ENCODE measurements at places on chromosomes 7 and 10. TPM values are rescaled to one million over a fixed set of nuclear protein-coding genes. Genes with fewer than 3 reads are reported as not detected.

FGL2 gene
- 8.8 TPM for total RNA-seq

PTPRZ1 gene
- total RNA-seq: not detected

DNA sequence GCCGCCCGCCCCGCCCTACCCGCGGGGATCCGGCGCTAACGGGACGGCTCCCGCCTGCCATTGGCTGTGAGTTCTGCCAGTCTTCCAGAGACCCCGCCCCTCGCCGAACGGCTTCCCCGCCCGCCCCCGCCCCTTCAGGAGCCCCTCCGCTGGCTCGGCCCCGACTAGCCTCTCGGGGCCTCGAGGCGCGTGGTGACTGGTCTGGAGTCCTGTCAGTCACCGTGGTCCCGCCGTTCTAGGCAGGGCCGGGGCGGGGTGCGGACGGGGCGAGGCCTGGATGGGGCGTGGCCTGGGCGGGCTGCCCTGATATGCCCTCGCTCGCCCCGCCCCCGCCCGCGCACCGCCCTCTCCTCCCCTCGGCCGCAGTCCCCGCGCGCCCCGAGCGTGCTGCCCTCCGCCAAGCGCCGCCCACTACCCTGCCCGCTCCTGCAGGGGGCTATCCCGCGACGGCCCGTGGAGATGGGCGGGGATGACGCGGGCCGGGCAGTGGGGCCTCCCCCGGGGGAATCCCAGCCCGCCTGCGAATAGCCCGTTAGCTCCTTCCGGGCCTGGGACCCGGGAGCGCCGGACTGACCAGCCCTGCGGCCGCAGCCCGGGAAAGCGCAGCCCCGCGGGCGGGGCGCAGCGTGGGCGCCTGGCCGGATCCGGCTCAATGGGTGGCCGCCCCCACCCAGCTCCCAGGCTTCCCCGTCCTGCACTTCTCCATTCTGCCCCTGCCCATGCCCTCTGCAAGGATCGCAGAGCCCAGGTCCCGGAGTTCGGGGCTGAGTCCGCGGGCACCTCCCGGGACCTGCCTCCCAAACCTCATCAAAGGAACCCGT is 444 bp upstream of the HIP1 start:
- DNase-seq: peak; percentile 100

DNA sequence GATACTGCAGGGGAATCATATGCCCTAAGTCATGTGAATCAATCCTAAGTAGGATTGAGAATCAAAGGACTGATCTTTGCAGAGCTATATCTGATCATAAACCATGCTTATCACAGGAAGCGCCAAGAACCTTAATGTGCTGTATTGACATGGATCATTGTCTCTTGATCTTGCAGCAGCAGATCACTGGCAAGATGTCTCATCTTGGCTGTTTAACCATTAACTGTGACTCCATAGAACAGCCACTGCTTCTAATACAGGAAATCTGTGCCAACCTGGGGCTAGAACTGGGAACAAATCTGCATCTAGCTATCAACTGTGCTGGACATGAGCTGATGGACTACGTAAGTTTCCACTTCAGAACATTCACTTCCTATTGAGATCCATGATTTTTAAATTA is 21.6 kb downstream of the ENO4 start:
- DNase-seq: no peak

DNA sequence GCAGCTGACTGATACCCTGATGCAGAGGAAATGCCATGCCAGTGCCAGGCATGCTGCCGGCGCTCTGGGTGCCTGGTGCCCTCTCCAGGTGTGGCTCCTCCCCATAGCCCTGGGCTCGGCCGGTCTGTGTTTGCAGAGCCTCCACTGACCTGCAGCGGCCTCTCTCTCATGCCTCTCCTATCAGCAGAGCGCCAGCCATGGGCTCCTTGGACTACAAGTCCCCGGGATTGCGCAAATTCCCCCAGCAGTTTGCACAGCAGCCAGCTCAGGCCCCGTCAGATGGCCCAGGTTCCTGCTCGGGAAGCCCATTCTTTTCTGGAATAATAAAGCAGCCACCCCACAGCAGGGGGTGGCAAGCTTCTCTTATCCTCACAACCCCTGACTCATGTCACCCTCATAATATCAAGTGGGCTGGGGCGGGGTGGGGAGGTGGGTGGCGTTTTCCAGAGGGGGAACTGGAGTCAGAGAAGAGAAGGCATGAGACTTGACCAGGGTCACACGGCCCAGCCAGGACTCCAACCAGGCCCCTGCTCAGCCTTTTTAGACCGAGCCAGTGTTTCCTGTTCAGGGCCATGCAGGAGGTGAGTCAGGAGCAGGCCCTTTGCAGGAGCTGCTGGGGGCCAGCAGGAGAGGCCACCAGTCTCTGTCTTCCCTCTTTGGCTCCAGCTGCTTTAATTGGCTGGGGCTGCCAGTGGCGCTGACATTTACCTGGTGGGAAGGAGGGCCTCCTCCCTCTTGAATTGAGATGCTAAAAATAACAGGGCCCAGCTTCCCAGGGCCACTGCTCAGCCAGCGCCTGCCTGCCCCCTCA is 58.6 kb downstream of the ZMIZ1 start:
- peak; percentile 81 for DNase-seq

DNA sequence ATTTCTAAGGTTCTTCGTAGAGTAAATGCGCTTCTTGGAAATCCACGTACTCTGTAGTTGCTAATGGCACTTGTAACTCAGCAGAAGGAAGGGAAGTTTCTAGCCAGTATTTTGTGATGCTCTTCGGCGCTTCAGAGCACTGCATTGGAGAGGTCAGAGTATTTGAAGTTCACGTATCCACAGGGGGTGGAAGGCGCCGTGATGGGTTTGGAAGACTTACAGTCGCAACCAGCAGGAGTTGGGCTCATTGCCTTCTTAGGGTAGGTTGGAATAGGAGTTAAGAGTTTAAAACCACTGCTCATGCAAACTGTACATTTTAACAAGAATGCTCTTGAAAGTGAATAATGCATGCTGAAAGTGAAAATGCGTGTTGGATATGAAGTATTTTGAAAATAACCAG is 49.1 kb downstream of the SHH start:
- no peak for DNase-seq

DNA sequence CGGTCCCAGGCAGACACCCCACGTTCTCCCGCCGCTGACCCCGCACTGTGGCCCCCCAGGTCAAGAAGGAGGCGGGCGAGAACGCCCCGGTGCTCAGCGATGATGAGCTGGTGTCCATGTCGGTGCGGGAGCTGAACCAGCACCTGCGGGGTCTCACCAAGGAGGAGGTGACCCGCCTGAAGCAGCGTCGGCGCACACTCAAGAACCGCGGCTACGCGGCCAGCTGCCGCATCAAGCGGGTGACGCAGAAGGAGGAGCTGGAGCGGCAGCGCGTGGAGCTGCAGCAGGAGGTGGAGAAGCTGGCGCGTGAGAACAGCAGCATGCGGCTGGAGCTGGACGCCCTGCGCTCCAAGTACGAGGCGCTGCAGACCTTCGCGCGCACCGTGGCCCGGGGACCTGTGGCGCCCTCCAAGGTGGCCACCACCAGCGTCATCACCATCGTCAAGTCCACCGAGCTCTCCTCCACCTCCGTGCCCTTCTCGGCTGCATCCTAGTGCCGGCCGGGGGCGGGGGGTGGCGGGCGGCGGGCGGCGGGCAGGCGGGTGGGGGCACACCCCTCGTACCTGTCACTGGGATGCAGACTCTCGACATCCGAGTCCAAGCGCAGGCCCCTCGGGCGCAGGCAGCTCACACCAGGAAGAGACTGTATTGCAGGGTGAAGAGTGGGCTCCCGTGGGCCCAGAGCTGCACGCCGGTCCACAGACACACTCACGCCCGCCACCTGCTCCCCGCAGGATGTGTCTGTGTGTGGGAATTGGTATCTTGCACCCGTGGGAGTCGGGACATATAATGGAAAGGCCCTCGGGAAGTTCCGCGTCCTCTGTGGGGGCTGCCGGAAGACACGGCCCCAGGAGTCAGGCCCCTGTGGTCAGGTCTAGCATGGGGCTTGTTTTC is 9.6 kb downstream of the MAFK start:
- DNase-seq: peak; percentile 25

GRCh38 chr10:74175510-74176379 is 24.7 kb downstream of the ADK start:
- DNase-seq: no peak

AKR1C4 gene
- total RNA-seq: not detected

DNA sequence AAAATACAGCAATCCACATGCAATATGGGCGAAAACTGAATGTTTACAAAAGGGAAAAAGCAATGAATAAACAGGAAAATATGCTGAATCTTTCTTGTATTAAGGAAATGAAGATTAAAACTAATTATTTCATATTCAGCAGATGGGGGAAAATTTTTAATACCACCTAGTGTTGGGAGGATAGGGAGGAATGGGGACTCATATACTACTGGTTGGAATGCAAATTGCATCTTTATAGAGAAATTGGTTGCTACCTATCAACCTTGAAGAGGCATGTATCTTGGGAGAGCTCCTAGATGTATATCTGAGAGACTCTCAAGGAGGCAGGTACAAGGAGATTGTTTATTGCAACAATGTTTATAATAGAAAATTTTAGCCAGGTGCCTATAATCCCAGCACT is 101.4 kb downstream of the CREM start:
- no peak for DNase-seq

DNA sequence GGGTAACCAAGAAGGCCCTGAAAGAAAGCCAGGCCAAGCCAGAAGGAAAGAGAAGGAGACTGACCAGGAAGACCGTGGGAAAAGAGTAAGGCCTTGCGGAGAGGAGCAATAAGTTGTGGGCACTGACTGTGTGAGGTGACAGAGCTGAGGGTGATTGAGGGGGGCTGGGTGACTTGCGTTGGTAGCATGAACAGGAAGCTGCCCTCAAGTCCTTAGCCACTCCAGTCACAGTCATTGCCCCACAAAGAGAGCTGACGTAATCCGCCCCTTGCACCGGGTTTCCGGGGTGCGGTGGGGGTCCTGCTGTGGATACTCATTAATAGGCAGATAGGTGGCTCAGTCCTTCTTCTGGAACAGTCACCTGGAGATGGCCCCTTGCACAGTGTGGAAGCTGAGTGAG is 16.1 kb upstream of the DMBT1 start:
- DNase-seq: no peak

DNA sequence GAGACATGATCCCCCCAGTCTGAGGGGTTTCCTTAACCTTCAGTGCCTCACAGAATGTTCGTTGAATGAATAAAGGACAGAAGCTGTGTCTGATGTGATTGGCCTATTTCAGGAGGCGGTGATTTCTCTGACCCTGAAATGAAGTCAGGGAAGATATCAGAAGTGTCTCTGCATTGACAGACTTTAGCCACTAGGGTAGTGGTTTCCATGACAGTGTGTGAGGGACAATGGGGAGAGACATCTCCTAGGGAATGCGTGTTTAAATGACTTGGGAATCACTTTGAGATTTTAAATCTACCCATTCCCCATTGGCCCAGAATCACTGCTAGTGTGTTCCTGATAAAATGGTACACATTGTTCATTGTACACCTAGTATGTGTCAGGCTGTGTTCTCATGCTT is 132.0 kb downstream of the CFAP58 start:
- DNase-seq: no peak

DNA sequence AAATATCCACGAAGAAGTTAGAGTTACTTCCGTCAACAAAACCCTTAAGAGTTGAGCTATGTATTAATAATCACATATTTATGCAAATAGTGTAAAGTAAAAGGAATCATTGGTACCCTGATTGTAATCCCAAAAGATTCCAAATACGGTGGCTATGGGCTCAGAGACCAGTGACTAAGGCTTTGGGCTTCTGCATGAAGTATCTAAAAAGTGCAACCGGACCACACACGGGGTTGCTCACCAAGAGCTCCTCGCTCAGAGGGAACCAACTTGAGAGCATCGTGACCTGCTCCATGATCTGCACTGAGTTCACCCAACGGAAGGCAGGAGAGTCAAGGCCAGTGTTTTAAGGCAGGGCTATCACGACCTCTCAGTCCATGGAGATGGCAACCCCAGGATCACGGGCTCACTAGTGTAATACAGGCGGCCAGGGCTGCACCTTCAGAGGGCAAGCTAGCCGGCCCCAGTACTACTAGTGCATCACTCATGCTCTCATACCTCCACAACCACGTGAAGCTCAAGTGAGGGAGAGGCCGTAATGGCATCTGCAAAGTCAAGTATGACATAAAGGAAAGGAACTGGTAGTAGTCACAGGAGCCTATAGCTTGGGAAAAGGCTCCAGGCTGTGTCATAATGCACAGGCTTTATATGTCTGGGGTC is 77.1 kb upstream of the CAMK2B start:
- no peak for DNase-seq

DNA sequence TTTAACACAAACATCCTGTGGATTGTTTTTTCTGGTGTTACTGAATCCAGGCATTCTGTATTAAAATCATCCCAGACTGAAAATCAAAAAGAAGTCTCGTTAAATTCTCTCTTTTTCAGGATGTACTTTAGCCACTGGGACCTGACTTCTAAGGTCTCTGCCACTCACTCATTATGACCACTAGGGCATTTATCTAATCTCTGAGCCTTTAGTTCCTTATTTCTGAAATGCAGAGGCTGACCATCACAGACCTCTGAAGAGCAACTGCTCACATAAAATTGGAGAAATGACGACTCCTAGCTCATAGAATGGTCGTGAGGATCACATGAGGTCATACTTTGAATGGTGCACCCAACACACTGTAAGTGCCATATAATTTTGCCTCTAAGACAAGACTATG is 63.2 kb downstream of the KCNMA1 start:
- no peak for DNase-seq

DNA sequence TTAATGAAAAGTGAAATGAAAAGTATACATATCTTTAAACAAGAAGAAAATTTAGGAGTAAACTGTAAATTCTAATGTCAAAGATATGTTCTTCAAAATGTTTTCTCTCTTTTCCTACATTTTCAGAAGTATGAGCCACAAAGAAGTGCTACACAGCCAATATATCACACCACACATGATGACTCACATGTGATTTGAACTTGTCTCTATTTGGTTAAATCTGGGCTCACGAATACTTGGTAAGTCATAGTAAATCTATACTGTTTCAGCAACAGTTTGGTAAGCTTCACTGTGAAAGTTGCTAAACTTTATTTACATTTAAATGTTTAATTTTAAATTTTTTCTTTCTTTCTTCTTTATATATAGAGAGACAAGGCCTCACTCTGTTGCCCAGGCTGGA is 380.6 kb upstream of the IGFBP3 start:
- no peak for DNase-seq

GRCh38 chr10:87837445-87837844 is 19.4 kb upstream of the ATAD1 start:
- no peak for DNase-seq

- DNase-seq: no peak
These were observed 5.2 kb downstream of the SEMA3E start for GRCh38 chr7:83643739-83644138.

GRCh38 chr10:121313119-121313875 is 284.9 kb downstream of the FGFR2 start:
- DNase-seq: no peak

DNA sequence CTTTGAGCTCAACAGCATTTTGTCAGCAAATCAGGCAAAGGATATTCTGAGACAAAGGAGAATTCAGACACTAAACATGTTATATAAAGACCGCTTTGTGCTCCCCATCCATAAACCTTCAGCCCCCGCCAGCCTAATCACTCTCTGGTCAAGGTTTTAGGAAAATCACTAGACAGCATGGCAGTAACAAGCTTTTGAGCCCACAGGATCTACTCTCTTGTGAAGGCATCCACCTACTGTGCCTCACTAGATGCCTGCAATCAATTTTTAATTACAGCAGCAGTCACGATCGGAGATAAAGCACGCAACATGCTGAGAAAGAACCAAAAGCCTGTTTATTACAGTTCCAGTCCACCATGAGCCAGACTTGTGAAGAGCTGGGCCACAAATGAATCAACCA is 19.1 kb downstream of the PDE1C start:
- DNase-seq: no peak

- peak; percentile 26 for DNase-seq
These were observed 37.5 kb downstream of the GDI2 start for GRCh38 chr10:5775685-5776084.

All from psoas muscle (tissue), 8 donors.